ENCODE measurements at places on chromosomes 12 and 14.

DNA sequence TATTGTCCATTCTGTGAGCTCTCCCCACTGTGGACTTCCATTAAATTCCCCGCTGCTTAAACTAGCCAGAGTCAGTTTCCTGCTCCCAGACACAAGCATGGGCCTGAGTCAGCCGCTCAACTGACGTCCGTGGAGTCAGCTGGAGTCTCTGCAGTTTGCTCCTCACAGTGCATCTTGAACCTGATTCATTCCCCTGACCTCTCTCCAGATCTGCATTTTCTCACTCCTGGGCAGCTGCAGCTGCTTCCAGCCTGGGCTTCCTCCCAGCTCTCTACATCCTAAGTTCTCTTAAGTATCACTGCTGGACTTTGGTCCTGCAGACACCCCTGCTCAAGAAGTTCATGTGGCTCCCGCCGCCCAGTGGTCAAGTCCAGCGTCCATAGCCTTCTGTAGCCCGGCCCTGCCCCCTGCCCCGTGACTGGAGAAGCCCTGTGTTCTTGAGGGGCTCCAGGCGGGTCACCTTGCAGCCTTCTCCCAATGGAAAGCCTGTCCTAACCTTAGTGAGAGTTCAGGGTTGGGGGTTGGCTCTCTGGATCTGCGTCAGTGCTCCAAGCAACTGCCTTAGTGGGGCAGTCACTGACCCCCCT, 20.0 kb downstream of the NFKBIA start:
- DNase-seq, result no peak

GRCh38 chr14:92954933-92955332, 32.0 kb downstream of the CHGA start:
- no peak for DNase-seq

- no peak for DNase-seq
Measured at GRCh38 chr14:105843444-105844046, 317.2 kb downstream of the TMEM121 start.

DNA sequence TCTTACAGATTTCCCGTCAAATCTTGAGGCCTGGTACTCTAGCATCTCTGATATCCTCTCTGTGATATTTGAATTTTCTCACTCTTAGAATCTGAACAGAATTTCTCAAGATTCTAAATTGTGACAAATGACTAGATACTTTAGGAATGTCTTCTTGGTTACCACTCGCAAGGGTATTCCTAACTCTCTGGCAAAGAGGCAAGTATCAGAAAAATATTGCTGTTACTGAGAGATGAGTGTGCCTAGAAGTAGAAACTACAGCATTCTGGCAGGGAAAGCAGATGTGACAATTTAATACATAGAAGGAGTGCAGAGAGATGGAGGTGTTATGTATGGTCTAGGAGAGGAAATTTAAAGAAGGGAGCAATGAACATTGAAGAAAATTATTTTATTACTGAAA, 467.8 kb downstream of the LRIG3 start:
- no peak for DNase-seq

DNA sequence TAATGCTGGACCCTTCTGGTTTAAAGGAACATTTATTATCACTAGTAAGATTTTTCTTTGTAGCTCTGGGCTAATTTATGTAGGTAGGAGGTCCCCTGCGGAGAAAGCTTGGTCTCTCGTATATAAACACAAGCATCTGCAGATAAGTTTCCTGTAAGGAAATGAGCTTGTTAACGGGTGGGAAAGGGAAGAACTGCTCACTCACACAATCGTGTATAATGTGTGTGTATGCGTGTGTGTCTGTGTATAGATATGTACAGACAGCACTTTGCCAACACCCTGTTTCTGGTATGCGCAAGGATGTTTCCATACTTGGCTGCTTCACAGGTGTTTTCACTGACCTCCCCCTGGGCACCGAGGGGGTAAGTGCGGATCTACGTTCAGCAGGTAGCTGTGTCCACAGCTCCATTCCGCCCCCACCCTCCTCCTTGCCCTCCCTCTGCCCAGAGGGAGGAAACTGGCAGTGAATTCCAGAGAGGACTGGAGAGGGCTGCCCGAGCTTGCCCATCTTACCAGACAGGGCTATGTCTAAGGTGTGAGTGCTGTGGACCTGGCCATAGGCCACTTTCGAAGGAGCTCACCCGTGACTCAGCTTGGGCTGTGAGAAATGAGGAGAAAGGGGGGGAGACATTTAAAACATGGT, 65.2 kb downstream of the NINJ2 start:
- no peak for DNase-seq

DNA sequence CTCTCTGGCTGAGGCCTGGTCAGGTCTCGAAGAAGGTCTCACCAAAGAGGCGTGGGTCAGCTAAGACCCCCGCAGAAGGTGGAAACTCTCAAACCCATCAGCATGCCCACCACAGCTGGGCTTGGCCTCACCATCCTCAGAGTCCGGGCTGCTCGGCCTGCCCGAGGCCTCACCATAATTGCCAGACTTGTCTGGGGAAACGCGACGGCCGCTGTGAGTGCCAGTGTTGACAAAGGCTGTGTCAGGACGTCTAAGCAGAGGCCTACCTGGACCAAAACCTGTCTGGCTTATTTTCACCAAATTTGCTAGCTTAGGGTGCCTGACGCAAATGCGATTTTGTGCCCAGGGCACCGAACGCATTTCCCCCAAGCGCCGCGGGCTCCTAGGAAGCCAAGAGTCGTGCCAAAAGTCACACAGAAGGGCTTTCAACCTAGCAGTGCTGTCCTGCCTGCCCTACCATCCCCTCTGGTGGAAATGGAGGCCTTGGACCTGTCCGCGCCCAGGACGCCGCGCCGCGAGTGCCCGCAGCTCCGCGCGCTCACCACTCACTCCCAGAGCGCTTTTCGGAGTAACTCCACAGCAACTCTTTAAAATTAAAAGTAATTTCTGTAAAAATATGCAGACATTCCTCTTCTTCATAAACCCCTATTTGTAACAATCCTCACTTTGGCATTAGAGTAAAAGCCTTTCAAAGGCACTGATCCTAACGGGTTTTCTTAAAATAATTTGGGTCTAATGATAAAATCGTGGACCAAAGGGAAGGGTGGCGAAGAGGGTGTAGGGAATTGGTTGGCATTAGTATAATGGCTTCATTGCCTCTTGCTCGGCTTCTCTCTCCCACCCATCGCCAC, 1.2 kb upstream of the ALX1 start:
- DNase-seq, result no peak

- no peak for DNase-seq
Measured at GRCh38 chr14:31457665-31458659, 656 bp upstream of the DTD2 start.

DNA sequence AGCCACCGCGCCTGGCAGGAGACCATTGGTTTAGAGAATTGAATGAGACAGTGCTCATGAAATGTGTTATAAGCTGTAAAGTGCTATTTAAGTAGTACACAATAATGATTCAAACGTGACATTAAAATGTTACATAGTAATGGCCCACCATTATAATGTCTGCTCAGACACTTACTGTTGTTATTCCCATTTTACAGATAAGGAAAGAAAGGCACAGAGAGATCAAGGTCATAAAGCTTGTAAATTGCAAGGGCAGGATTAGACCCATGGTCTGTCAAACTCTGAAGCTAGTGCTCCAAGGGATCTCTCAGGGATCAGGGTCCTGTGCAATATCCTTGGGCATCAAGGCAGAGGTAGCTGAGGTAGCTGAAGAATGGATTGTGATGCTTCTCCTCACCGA, 6.2 kb downstream of the ACSM4 start:
- no peak for DNase-seq
